ENCODE measurements at places on chromosomes 3 and 15.

GRCh38 chr3:127961963-127962362 is 46.9 kb downstream of the KBTBD12 start:
- DNase-seq = no peak

DNA sequence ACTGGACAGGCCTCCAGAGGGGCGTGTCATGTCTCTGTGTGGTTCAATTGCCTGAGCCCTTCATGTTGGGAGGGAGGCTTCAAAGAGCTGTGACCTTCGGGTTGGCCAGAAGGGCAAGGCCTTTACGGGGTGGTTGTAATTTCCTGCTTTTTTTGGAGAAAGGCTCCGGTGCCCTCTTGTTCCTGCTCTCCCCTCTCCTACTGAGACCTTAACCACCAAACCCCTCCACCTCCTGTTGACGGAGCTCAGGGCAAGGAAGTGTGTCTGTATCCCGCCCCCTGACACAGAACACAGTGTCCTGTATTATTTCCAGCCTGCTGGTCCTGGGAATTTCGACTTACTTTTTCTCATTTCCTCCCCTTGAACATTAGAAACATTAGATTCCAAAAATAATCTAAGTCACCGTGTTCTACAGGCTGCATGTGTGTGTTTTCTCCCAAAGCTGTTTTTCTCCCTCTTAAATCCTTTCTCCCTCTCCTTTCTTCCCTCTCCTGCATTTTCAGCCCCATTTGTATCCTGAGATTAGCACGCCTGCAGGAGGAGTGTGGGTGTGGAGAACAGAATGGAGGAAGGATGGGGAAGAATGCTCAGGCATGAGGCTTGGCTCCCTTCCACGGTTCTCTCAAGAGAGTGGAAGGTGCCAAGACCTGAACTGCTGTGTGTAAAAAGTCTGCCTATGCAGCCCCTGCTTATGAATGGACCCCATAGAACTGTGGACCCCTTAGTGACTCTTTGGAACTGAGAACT is 285.4 kb upstream of the ROPN1 start:
- peak; percentile 60 for DNase-seq

DNA sequence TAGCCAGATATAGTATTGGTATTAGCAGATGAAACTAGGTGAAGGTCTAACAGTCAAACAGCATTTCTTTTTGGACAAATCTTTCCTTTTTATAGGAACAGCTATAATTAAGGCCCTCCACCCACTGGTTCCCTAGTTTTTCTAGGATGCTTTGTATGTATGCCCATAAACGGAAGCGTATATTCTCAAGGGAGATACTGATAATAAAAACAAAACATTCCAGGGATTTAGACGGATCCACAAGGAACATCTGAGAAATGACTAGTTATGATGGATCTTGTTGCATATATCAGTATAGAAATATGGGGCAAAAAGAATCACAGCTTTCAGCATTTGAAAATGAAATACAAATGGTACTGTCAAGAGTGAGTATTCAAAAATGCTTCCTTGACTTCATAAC is 22.5 kb downstream of the LRRC28 start:
- DNase-seq = no peak

GRCh38 chr3:29649815-29650547 is 369.1 kb downstream of the RBMS3 start:
- DNase-seq = peak; percentile 25

Measured in fibroblast of the aortic adventitia (primary cell).